ENCODE measurements at places on chromosomes 1 and 21.

DNA sequence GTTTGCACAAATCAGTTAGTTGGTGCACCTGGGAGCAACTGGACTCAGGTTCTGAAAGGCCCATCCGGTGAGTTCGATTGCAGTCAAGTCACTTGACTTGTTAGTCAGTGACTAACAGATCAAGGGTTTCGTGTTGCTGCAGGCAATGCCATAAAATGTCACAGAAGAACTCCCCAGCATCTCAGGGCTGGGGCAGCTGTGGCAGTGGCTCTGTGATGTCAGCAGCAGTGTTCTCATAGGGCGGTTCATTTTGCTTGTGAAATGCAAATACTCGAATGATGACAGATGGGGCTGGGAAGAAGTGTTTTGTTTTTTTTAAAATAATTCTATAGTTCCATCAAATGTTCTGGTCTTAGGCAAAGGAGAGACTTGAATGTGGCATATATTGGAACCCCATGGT is 287.8 kb downstream of the LMX1A start:
- no peak for DNase-seq

- DNase-seq = no peak
Measured at GRCh38 chr1:17014671-17015567, 3.2 kb upstream of the ATP13A2 start.

DNA sequence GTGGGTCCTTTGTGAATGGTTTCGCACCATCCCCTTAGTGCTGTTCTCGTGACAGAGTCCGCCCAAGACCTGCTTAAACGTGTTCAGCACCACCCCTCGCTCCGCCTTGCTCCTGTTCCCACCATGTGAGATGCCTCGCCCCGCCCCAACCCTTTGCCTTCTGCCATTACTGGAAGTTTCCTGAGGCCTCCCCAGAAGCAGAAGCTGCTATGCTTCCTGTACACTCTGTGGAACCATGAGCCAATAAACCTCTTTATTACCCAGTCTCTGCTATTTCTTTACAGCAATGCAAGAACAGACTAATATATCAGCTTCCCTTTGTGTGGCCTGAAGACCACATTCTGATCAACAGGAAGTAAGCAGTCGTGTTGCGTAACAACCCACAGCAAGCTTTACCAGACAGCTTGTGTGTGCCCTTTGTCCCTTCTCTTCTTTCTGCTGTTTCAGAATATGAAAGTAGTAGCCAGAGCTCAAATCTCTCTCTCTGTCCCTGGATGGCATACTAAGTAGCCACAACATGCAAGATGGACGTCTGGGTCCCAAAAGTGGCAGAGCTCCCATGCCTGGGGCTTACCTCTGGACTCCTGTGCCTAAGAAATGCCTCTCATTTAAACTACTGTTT is 14.1 kb downstream of the HENMT1 start:
- DNase-seq = peak; percentile 37

DNA sequence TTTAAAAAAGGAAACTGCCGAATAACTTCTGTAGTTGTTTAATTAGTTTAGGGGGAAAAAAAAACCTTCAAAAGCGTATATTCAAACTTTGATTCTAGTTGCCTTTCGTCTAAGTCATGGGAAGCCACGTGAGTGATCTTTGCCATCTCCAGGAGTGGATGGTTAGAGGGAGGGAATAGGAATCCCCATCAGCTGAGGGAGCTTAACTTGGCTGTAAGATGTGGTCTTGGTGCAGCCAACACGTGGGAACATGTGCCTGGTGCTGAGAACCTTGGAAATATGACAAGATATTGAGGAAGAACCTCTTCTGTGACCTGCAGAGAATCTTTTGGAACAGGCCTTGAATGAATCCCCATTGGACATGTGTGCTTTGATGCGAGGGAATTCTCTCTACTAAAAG is 1.7 kb downstream of the BACE2 start:
- DNase-seq = no peak

- DNase-seq = no peak
Measured at GRCh38 chr1:5709976-5710375, 282.2 kb downstream of the NPHP4 start.

- DNase-seq = peak; percentile 59
Measured at GRCh38 chr1:154749078-154749760, 120.9 kb downstream of the KCNN3 start.

Data from astrocyte of the hippocampus (primary cell).